ENCODE measurements at places on chromosomes 5 and 9.

DNA sequence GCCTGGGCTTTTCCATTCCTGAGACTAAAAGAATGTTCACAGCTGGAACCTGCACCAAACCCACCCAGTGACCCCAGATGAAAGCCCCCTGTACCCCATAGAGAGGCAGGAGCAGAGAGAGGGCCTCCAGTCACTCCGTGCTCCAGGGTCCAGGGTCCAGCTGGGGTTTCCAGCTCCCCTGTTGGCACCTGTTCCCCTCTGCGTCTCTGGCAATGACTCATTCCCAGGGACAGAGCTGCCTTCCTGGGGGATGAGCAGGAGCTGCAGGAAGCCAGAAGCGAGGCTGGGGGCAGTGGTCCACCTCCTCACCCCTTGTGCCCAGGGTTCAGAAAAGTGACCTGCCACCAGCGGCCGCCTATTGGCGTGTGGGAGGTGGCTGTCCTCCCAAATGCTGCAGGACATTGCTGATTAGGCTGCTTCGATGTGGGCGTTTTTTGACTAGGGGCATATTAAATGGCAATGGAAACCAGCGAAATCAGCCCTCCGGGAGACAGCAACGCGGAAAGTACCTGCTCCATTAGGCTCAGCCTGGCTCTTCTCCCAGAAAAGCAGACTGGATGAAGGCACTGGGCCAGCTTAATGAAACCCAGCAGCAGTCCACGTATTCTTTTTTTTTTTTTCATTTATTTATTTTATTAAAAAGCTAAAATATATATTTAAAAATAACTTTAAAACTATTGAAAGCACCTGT lies 97.4 kb downstream of the DAP start:
- no peak for DNase-seq

- no peak for DNase-seq
Measured at GRCh38 chr5:181259974-181260719, 796 bp downstream of the TRIM52 start.

- DNase-seq = no peak
Measured at GRCh38 chr9:121772600-121773285, 121.3 kb downstream of the DAB2IP start.

DNA sequence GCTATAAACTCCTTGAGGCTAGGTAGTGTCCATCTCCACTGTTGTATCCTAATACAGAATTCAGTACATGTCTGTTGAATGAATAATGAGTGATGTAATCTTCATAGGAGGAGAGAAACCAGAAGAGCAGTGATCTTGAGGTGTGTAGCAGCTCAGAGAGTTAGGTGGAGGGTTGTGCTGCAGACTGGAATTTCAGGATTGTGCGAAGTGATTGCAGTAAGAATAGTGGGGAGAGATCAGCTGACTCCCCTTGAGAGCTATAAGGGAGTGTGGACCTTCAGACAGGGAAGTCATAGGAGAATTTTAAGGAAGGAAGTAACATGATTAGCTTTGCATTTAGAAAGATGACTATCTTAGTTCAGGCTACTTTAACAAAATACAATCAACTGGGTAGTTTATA lies 4.4 kb downstream of the SNX24 start:
- no peak for DNase-seq

GRCh38 chr5:141713616-141714309 lies 31.7 kb upstream of the ARAP3 start:
- peak; percentile 13 for DNase-seq

- no peak for DNase-seq
Measured at GRCh38 chr5:132009706-132010405, 1.6 kb downstream of the ACSL6 start.

DNA sequence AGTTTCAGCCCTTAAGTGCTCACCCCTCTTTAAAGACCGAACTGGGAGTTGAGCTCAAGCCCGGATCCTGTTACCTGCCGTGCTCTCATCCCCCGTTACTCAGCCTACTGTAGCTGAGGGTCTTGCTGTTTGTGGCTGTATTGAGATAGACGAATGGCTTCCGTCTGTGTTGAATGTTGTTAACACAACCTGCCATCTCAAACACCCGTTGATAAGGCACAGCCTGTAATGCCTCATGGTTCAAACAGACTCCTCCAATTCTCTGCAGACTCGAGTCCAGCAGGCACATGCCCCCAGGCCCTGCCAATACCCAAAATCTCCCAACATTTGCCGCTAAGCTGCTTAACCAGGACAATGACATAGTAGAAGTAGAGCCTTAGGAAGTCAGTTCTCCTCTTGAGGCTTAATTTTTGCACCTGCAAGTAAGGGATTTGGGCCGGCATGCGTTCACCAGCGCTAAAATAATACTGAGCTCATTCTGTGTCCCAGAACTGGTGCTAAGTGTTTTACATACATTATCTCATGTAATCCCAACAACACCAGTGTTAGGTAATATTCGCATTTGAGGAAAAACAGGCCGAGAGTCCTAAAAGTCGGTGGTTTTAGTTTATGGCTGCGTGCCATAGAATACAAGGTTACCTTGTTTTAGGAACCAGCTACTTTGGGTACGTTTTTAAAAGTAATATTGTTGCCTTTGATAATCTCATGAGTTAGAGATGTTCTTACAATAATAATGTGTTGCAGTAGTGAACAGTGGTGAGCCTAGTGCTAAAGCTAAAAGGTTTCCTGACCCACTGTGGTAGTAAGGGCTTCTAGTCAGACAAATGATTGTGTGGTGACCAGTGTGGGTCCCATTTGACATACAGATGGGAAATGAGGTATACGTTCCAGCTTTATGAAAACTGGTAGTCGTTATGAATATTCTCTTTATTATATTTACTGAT lies 1.5 kb upstream of the RFX3 start:
- DNase-seq = peak; percentile 31

Data from foreskin melanocyte (primary cell).